Pancreas (tissue), 10 donors: ENCODE measurements at places on chromosomes 12 and 14. TPM values are rescaled to one million over a fixed set of nuclear protein-coding genes. Genes with fewer than 3 reads are reported as not detected.
A peak's percentile ranks its signal among the peaks of the same experiment; 100 is the strongest.

DNA sequence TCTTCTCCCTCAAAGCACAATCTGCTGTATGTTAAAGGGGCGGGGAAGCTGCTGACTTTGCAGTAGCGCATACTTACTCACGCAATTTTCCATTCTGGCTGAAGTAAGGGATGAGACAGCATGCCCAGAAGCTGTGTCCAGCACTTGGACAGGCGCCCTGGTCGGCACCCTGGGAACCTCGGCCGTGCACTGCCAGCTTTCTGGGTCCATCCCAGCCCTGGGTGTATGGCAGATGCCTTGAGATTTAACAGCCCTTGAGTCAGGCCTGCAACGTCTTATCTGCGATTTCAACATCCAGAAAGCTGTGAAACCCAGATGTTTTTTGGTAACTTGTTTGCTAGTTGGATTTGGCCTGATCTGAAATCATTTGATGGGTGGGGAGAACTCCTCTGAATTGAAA, 16.1 kb downstream of the EML1 start:
- peak overlapping the region; percentile 33 for H3K27ac ChIP-seq
- H3K36me3 ChIP-seq, result no peaks in the 10 kb centered on the region
- no peak for DNase-seq

DNA sequence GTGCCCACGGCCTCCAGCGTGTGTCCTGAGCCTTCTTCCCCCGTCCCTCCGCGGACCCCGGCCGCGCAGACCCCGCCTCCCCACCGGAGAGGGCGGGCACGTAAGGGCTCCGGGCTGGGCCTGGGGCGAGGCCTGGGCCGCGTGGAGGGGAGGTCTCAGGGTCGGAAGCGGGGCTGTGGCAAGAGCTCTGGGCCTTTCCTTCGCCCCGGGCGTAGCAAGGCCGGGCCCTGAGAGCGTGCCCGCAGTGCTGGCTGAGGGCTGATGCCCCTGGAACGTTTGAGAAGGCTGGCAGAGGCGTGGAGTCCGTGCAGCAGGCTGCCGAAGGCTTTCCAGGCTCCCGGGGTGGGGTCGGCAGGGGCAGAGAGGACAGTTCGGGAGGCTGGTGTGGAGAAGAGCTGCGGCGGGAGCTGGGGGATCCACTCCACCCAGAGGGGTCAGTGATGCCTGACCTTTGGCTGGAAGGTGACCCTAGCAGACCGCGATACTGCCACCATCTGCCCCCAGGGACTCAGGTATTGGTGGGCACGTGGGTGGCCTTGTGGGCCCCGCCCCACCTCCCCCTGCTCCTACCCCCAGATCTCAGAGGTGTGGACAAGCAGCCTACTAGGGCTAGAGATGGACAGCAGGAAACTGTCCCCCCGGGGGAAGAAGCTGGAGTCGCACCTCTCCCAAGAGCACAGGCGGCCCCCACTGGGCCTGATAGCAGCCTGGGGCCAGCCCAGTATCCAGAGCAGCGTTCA, 558 bp downstream of the TEX22 start:
- no peak for DNase-seq
- no peaks in the 10 kb centered on the region for H3K4me1 ChIP-seq
- H3K36me3 ChIP-seq, result no peaks in the 10 kb centered on the region
- no peaks in the 10 kb centered on the region for H3K27me3 ChIP-seq
- H3K4me3 ChIP-seq, result peak overlapping the region; percentile 86
- H3K27ac ChIP-seq, result peak overlapping the region; percentile 71

DNA sequence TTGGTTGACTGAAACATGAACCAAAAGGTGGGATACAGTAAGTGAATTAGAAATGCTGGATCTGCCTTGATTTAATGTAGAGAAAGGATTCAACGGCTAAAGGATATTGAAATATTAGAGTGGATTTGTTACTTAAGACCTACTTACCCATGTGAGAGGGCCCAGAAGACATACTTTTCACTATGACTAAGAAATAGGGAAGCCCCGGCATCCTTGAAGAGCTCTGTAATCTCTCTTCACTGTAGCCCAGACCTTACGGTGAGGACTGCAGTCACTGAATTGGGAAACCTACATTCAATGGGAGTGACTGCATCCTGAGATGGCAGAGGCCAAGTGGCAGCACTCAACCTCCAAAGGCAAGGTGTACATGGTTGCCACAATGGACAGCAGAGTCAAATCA, 52.5 kb downstream of the KANSL2 start:
- H3K27ac ChIP-seq, result no peak overlapping the region
- DNase-seq, result no peak
- H3K27me3 ChIP-seq, result no peaks in the 10 kb centered on the region
- no peaks in the 10 kb centered on the region for H3K4me1 ChIP-seq
- H3K4me3 ChIP-seq, result no peak overlapping the region
- H3K36me3 ChIP-seq, result no peaks in the 10 kb centered on the region

DNA sequence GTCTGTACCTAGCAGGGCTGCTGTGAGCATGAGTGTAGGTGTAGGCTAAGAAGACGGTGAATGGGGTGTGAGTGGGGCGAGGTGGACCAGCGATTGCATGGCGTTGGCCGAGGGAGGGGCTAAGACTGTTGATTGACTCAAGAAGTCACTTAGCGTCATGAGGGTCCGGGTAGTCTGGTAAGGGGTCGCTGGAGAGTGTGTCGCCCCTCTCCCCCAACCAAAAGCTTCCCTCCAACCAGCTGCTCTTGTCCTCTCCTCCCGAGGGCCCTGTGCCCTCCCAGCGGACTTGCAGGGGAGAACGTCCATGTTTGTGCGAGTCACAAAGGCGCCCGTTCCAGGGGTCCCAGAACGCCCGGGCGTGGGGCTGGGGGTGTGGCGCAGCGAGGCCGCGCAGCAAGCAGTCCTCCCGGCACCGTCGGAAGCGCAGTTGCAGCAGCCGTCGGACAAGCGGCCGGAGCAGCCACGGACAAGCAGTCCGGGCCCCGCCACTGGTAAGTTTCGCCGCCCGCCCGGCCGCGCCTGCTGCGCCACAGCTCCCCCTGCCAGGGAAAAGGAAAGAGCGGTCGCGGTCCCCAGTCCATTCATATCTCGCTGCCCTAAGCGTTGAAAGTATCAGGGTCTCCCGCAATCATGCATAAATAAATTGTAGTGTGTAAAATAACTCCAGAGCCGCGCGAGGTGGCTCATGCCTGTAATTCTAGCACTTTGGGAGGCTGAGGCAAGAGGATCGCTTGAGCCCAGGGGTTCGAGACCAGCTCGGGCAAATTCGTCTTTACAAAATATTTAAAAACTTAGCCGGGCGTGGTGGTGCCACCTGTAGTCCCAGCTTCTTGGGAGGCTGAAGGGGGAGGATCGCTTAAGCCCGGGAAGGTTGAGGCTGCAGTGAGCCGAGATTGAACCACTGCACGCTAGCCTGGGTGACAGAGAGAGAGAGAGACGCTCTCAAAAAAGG, at the start of gene CCDC63:
CCDC63 (plus strand) TSS at position 373 of the 952 bp plus-strand sequence. CDS start 5,968 bp downstream, outside the sequence.
- peaks cover 12% of the 10 kb centered on the region for H3K27me3 ChIP-seq
- no peaks in the 10 kb centered on the region for H3K4me1 ChIP-seq
- H3K4me3 ChIP-seq, result no peak within 1 kb of the TSS
- no peaks in the 10 kb centered on the region for H3K36me3 ChIP-seq

DNA sequence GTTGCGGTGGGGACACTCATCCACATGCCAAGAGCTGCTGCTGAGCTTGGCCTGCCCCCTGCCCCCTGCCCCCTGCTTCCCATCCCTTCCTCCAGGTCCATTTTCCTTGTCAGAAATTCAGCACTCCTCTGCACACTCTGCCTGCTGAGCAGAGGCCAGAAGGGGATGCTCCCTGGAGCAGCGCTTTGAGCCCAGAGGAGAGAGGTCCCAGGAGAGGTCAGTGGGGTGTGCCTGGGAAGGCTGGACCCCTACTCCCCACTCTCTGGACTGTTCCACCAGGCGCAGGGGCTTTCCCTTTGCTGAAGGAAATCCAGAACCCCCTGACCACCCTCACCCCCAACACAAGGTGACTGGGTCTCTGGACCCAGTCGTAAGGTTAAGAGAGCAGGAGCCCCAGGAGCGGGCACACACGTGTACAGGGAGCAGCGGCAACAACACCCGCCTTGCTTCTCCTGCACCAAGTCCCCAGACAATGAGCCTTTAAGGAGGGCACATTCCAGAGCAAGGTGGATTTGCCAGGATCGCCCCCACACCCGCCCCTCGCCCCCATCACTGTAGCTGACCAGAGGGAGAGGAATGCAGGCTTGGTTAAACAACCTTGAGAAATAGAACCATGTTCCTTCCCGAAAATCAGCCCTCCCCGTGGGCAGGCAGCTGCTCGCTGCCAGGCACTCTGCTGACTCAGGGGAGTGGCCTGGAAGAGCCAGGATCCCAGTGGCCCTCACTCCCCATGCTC, 30.7 kb downstream of the ISCA2 start:
- DNase-seq, result no peak
- no peaks in the 10 kb centered on the region for H3K4me1 ChIP-seq
- H3K27ac ChIP-seq, result no peak overlapping the region
- H3K27me3 ChIP-seq, result no peaks in the 10 kb centered on the region

DNA sequence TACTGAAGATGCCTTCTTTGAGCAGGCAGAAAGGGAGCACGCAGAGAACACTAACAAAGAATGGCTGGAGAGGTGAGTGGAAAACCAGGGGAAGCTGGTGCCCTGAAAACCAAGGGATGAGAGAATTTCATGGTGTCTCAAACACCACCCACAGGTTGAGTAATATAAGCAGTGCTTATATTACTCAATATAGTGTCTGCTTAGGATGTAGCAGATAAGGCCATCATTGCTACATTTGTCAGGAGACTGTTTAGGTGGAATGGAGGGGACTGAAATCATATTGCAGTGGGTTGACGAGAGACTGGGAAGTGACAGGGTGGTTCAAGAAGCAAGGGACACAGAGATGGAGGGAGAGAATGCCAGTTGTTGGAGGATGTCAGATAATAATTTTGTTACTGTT, 20.6 kb downstream of the PKP2 start:
- H3K27me3 ChIP-seq, result no peaks in the 10 kb centered on the region
- H3K4me3 ChIP-seq, result no peak overlapping the region
- H3K27ac ChIP-seq, result no peak overlapping the region
- no peaks in the 10 kb centered on the region for H3K36me3 ChIP-seq
- no peaks in the 10 kb centered on the region for H3K4me1 ChIP-seq

DNA sequence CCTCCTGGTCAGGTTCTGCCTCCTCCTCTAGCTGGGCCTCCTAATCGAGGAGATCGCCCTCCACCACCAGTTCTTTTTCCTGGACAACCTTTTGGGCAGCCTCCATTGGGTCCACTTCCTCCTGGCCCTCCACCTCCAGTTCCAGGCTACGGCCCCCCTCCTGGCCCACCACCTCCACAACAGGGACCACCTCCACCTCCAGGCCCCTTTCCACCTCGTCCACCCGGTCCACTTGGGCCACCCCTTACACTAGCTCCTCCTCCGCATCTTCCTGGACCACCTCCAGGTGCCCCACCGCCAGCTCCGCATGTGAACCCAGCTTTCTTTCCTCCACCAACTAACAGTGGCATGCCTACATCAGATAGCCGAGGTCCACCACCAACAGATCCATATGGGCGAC, 19.3 kb downstream of the CPSF6 start:
- no peaks in the 10 kb centered on the region for H3K27me3 ChIP-seq
- peaks cover 18% of the 10 kb centered on the region for H3K36me3 ChIP-seq
- no peak overlapping the region for H3K4me3 ChIP-seq
- H3K27ac ChIP-seq, result no peak overlapping the region
- no peaks in the 10 kb centered on the region for H3K4me1 ChIP-seq
- DNase-seq, result no peak

- H3K27me3 ChIP-seq, result no peaks in the 10 kb centered on the region
- no peaks in the 10 kb centered on the region for H3K36me3 ChIP-seq
- peak; percentile 31 for DNase-seq
Measured at GRCh38 chr12:88036353-88036965, 7.3 kb upstream of the C12orf50 start.

The TSPAN19 gene
- 0.38 TPM for polyA plus RNA-seq

The ERP27 gene
- 61.3 TPM for polyA plus RNA-seq

- H3K4me1 ChIP-seq, result peaks cover 16% of the 10 kb centered on the region
- H3K4me3 ChIP-seq, result no peak overlapping the region
- no peaks in the 10 kb centered on the region for H3K36me3 ChIP-seq
- H3K27me3 ChIP-seq, result no peaks in the 10 kb centered on the region
Measured at GRCh38 chr12:12338527-12339168, 11.4 kb downstream of the MANSC1 start.

The RNASE9 gene
- not detected for polyA plus RNA-seq

The PTCSC3 gene
- not detected for polyA plus RNA-seq

GRCh38 chr12:43444940-43445564, 107.0 kb downstream of the ADAMTS20 start:
- H3K36me3 ChIP-seq, result no peaks in the 10 kb centered on the region
- H3K27me3 ChIP-seq, result peaks cover 2% of the 10 kb centered on the region
- H3K4me1 ChIP-seq, result no peaks in the 10 kb centered on the region
- DNase-seq, result peak; percentile 27

DNA sequence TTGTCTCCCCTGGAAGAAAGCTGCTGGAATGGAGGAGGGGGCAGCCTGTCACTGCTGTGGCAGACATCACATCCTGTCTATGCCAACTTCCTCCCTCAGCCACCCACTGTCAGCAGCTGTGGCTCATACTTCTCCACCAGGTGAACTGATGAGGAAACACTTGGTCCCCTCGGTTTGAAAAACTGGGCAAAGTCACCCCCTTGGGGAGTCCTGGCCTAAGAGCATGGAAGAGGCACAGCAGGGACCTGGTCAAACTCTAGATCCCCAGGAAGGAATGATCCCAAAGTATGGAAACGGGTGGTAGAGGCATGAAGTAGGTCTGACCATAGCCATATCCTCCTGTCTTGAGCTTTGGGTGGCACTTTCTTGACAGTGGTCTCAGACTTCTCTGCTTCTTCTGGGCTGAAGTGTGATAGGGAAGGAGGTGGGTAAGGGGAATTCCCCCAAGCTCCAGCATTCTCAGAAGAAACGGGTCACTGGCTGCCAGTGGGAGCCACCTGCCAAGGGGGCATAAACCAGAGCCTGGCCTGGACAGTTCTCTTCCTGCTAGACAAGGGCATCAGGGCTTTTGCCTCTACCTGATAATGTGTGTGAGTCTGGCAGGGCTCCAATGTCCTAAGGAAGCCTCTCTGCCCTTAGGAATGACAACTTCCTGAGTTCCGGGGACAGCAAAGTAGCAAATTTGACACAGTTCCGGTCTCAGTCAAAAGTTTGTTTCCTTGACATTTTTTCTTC, 36.0 kb downstream of the FMNL3 start:
- no peaks in the 10 kb centered on the region for H3K27me3 ChIP-seq
- H3K4me3 ChIP-seq, result no peak overlapping the region

The TOMM20L gene
- polyA plus RNA-seq, result not detected

- no peaks in the 10 kb centered on the region for H3K4me1 ChIP-seq
- H3K4me3 ChIP-seq, result no peak overlapping the region
- no peak overlapping the region for H3K27ac ChIP-seq
- H3K36me3 ChIP-seq, result no peaks in the 10 kb centered on the region
- no peaks in the 10 kb centered on the region for H3K27me3 ChIP-seq
Measured at GRCh38 chr12:94116191-94116590, 32.2 kb upstream of the PLXNC1 start.

DNA sequence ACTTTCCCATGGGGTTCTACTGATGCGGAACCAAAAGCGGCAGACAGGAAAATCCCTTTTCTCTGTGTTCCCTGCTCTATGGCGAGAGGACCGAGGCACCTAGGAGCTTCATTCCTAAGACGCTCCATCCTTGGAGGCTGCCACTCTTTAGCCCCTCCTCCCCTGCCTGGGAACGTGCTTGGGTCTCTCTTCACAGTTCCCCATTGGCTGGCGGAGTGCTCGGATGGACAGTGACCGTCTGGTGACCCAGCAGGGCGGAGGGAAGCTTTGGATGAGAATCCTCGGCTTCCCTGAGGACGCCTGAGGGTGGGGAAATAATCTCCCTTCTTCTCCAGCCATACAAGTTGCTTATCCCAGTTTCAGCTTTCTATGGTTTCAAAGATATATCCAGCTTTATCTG, 37.3 kb downstream of the KCNA5 start:
- no peaks in the 10 kb centered on the region for H3K27me3 ChIP-seq
- no peak overlapping the region for H3K27ac ChIP-seq
- no peaks in the 10 kb centered on the region for H3K36me3 ChIP-seq
- H3K4me1 ChIP-seq, result no peaks in the 10 kb centered on the region

The LRRK2 gene
- 3.5 TPM for polyA plus RNA-seq

The RPL10L gene
- not detected for polyA plus RNA-seq

The GAS2L3 gene
- 0.61 TPM for polyA plus RNA-seq
